Effector CD8-positive, alpha-beta T cell (primary cell): ENCODE measurements at places on chromosomes 4 and X.

DNA sequence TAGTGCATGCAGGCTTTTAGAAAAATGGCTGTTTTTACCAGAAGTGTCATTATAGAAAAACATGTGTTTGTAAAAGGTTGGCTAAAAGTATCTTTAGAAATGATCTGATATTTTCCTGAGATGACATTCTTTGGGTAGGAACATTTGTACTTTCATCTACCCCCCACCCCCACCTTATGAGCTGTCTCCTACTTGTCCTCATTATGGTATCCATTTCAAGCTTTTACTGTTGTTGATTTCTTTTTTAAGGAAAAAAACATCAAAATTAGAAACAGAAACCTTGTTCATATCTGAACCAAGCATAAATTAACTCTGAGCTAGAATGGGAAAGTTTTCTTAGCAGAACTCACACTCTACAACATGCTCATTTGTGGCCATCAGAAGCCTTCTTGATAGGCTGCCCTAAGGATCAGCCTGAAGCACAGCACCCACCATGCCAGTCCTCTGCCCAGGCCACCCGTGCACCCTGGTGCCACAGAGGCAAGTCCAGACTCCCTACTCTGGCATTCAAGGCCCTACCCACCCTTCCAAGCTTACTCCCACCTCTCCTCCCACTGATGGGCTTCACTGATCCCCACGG is 49.4 kb downstream of the NSG1 start:
- no peak for DNase-seq

DNA sequence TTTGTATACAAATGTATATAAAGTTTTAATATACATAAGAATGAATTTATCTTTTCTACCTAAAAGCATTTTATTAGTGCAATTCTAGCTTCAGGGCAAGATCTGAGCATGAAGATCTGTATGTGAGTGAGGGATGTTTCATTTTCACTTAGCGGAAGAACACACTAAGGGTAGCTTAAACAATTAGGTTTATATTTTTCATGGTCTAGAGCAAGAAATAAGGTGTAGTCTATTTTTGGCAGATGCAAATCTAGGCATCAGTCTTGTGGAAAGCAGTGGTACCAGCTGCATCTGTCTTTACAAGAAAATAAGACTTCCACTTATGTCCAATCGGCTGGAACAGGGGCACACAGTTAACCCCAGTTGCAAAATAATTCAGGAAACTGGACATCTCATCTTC is 433.3 kb downstream of the ADAM29 start:
- no peak for DNase-seq

- DNase-seq, result no peak
Measured at GRCh38 chr4:7546809-7547367, 112.2 kb upstream of the PSAPL1 start.

GRCh38 chrX:53001958-53002357 is 43.6 kb upstream of the FAM156A start:
- no peak for DNase-seq

- DNase-seq, result no peak
Measured at GRCh38 chrX:37509349-37509748, 62.1 kb upstream of the LANCL3 start.

GRCh38 chrX:3226087-3226486 is 120.4 kb downstream of the MXRA5 start:
- DNase-seq, result no peak

DNA sequence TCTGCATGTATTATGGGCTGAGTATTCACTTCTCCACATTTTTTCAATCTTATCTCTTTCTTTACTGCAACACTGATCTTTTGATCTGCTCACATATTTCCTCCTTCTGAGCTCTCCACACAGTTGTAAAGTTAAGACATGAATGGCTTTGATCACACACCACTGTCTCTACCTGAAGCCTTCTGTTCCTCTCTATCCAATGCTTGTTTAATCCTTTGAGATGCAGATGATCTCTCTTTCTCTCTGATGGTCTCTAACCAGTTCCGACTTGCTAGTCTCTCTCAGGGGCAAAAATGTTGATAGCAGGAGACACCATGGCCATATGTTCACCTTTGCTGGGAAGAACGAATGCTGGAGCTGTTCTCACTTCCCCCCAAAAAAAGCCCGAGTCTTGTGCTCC is 162.4 kb downstream of the UNC5C start:
- DNase-seq, result no peak

DNA sequence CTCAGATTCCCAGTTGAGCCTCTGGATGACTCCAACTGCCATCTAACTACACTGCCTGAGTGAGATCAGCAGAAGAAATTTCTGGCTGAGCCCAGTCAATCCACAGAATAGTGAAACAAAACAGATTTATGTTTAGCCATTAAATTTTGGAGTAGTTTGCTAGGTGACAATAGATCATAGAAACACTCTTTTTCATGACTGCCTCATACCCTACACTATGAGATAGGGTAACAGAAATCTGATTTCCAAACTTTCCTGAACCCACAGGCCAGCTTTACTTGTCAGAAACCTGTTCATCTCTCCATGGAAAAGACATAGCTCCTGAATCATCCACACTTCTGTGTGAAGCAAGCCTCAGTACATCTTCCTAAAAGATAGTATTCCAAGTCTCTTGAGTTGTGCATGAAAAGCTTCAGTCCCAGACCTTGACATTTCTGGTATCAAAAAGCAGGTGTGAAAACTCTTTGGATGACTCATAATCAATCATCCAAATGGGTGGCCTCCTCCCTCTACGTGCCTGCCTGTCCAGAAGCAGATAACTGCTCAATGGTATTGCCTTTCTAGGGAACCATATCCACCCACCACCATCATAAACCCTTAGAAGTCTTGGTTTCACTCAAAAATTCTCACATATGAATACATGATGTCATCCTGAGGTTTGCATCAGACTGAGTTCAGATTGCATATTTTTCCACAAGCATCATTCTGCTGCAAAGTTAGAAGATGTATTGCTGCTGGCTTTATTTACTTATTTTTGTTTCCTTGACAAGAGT is 47.5 kb upstream of the RAP2C start:
- DNase-seq, result no peak

DNA sequence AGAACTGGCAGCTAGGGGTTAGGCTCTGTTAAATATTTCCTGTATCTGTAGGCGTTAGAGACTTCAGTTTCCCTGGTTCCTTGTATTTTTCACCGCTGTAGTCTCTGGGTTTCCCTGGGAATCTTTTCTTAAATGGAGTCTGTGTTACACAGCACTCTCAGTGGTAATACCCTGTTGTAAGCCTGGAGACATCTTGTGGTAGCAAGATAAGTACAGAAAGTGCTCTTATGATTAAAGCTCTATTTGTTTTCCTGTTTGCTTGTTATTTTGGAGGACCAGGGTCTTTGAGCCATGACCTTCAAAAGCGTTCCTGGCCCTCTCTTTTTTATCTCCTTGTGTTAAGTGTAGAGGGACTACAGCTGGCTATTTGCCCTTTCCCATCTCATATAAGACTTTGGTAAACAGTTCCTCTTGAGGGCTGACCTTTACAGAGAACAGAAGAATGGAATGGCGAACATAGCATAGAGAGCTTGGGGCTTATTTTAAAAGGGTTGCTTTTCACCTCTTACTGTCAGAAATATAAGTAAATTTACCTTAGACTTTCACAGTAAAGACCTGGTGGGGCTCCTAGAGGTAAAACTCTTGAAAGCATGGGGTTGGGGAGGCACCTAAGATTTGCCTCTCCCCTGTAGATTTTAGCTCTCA is 782.5 kb downstream of the FAT4 start:
- no peak for DNase-seq

- no peak for DNase-seq
Measured at GRCh38 chr4:15194520-15194919, 192.2 kb downstream of the CPEB2 start.

- no peak for DNase-seq
Measured at GRCh38 chr4:176436293-176436973, 116.7 kb downstream of the SPCS3 start.

DNA sequence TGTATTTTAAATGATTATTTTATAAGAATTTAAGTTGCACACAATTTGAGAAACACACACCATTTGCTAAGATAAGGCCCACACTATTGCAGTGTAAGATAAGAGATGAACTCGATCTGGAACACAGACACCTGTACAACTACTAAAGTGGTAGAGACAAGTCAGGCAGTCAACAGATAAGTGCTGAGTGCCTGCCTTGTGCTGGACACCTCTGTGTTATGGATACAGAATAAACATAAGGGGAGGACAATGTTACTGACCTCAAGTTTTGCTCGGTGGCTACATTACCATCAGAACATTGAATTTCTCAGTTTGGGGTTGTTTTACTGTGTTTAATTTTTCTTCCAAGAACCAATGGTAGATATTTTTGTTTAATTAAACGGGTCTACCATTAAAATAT is 74.1 kb downstream of the RASGEF1B start:
- no peak for DNase-seq

- DNase-seq, result no peak
Measured at GRCh38 chr4:60134099-60134498, 1066.0 kb upstream of the ADGRL3 start.

- no peak for DNase-seq
Measured at GRCh38 chr4:29908276-29908675, 811.9 kb upstream of the PCDH7 start.

GRCh38 chr4:8560265-8561047 is 19.7 kb upstream of the GPR78 start:
- no peak for DNase-seq

DNA sequence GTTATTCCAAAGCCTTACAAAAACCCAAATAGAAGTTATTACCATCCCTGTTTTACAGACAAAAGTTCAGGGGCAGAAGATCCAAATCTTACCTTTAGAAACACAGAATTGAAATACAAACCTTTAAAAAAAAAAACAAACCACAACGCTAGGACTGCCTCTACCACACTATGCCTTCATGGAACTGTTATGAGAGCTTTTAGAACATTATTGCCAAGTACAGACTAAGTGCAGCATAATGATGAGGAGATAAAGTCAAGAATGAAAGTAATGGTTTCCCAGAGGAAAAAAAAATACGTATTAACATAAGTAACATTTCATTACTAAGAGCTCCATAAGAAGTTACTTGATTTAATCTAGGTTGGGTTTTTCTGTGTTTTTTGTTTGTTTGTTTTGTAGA is 34.3 kb downstream of the TSPAN5 start:
- no peak for DNase-seq

GRCh38 chr4:67084783-67085182 is 460.5 kb downstream of the CENPC start:
- no peak for DNase-seq

- no peak for DNase-seq
Measured at GRCh38 chr4:79357365-79357764, 31.5 kb upstream of the NAA11 start.

- no peak for DNase-seq
Measured at GRCh38 chr4:81682492-81682891, 210.8 kb upstream of the RASGEF1B start.

GRCh38 chr4:182968917-182969650 is 51.9 kb upstream of the DCTD start:
- DNase-seq, result no peak

GRCh38 chr4:64000241-64000640 is 409.0 kb downstream of the TECRL start:
- no peak for DNase-seq

- DNase-seq, result no peak
Measured at GRCh38 chrX:53456254-53456653, 22.1 kb upstream of the HSD17B10 start.

DNA sequence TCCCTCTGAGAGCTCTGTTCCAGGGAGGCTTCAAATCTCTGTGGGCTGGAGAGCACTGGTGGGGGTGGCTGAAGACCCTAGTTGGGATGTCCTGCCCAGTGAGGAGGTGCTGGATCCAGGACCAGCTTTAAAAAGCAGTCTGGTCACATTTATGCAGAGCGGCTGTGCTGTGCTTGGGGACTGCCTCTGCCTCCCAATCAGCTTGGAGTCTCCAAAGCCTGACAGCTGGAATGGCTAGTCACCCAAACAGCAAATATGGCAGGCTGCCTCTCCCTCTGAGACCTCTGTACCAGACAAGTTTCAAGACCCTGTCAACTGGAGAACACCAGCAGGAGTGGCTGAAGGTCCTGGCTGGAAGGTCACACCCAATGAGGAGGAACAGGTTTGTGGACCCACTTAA is 848.1 kb upstream of the DIAPH2 start:
- DNase-seq, result no peak

GRCh38 chr4:122845760-122846159 is 19.1 kb downstream of the FGF2 start:
- DNase-seq, result no peak

DNA sequence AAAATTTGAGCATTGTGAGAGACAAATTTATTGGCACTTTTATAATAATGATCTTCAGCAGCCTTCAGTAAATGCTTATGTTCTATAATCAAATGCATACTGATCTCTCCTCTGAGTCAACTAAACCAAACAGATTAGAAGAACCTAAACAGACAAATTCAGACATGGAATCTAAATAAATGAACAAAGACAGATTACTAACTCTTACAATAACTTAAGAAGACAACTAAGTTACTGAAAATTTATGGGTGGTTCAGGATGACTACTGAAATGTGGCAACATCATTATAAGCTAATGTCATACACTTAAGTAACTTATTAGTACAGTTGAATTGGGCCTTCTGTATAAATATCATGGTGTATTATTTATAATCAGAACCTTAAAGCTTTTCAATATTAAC is 127.3 kb downstream of the NEK1 start:
- no peak for DNase-seq

DNA sequence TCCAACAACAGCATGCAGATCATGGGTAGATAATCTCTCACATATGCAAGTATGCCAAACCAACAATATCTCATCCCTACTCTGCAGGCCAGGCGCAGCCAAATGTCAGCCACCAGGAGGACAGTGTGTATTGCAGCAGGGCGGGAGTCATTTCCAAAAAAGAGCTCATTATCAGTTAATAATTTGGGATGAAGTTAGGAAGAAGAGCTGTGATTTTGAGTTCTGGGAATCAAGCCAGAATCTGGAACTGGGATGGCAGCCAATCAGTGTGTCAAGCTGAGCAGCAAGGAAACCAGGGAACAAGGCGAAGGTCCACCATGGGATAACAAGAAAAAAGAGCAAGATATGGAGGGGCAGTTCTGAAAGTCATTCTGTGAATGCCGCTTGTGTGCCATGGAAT is 88.2 kb upstream of the CAMK2D start:
- no peak for DNase-seq

DNA sequence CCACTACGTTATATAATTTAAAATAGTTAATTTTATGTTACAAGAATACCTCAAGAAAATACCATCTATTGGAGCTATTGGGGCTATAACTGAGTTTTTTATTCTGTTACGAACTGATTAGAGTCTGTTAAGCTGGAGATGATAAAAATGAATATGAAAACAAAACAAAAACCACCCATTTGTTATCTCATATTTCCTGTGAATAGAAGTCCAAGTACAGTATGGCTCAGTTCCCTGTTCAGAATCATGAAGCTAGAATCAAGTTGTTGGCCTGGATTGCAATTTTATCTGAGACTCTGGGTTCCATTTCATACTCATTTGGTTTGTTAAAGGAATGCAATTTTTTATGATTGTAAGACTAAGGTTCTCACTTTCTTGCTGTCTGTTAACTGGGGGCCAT is 319.1 kb upstream of the PCDH18 start:
- DNase-seq, result no peak

- DNase-seq, result no peak
Measured at GRCh38 chr4:145090380-145090779, 7.6 kb downstream of the ANAPC10 start.
